ENCODE measurements at places on chromosomes 12 and 14. TPM values are rescaled to one million over a fixed set of nuclear protein-coding genes. Genes with fewer than 3 reads are reported as not detected.

The CLEC1A gene
- total RNA-seq = not detected

The TAS2R42 gene
- not detected for total RNA-seq

The GALC gene
- total RNA-seq = 9.9 TPM

The SLC4A8 gene
- 1.5 TPM for total RNA-seq

The ALDH2 gene
- 79.4 TPM for total RNA-seq

The PLEKHG7 gene
- not detected for total RNA-seq

The PTCSC3 gene
- not detected for total RNA-seq

The HOXC5 gene
- total RNA-seq = 0.47 TPM

The COQ5 gene
- 25.7 TPM for total RNA-seq

The SOX5 gene
- total RNA-seq = not detected

The LGALS3 gene
- total RNA-seq = 155 TPM

The ART4 gene
- total RNA-seq = not detected

The CINP gene
- total RNA-seq = 50.2 TPM

The EML1 gene
- total RNA-seq = 38.3 TPM

The IL31 gene
- not detected for total RNA-seq

The NAP1L1 gene
- total RNA-seq = 681 TPM

The BMAL2 gene
- total RNA-seq = 18.7 TPM

The ITGB7 gene
- total RNA-seq = 0.30 TPM

The IAPP gene
- not detected for total RNA-seq

The ANGEL1 gene
- 8.1 TPM for total RNA-seq

The RPGRIP1 gene
- total RNA-seq = 0.15 TPM

The KLHL33 gene
- total RNA-seq = not detected

The RAB15 gene
- 21.0 TPM for total RNA-seq

The PAH gene
- total RNA-seq = not detected

The FIGNL2 gene
- 0.21 TPM for total RNA-seq

The SNRPF gene
- total RNA-seq = 197 TPM

The ANG gene
- 7.0 TPM for total RNA-seq

The OAS1 gene
- total RNA-seq = 32.8 TPM

The NOP9 gene
- total RNA-seq = 13.6 TPM

The NEUROD4 gene
- not detected for total RNA-seq

The SLC24A4 gene
- 0.41 TPM for total RNA-seq

The HOXC10 gene
- 2.8 TPM for total RNA-seq
